Stimulated activated CD8-positive, alpha-beta memory T cell treated with anti-CD3 and anti-CD28 coated beads, Interleukin-7, amount 100 ng/mL, for 1 hour (primary cell): ENCODE measurements at places on chromosomes 7 and 10.

DNA sequence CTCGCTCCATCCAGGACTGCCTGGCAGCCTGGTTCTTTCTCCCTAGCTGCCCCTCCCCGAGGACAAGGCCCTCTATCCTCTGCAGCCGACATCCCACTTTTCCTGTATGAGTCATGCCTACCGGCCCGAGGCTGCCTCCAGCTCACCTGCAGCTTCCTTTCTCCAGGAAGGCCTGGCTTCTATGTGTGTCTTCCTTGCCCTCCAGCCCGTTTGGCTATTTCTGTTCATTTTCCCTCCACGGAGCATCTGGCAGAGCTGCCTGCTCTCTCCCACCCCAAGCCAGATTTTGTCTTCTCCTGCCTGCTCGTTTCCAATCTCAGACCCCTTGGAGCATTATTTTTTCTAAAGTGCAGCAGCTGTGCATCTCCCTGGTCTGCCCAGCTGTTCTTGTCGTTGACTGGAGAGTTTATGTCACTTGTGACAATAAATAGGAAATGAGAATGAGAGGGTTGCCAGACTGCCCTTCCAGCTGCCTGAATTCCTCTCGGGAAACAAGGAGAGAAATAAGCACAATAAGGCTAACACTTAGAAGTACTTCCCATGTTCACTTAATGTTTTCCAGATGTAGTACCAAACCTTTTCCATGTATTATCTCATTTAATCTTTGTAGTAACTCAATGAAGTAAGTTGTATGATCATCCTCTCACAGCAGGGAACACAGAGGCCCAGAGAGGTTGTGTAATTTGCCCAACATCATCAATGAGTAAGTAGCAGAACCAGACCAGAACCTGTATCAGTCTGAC lies 19.7 kb downstream of the UBTD1 start:
- DNase-seq: no peak

DNA sequence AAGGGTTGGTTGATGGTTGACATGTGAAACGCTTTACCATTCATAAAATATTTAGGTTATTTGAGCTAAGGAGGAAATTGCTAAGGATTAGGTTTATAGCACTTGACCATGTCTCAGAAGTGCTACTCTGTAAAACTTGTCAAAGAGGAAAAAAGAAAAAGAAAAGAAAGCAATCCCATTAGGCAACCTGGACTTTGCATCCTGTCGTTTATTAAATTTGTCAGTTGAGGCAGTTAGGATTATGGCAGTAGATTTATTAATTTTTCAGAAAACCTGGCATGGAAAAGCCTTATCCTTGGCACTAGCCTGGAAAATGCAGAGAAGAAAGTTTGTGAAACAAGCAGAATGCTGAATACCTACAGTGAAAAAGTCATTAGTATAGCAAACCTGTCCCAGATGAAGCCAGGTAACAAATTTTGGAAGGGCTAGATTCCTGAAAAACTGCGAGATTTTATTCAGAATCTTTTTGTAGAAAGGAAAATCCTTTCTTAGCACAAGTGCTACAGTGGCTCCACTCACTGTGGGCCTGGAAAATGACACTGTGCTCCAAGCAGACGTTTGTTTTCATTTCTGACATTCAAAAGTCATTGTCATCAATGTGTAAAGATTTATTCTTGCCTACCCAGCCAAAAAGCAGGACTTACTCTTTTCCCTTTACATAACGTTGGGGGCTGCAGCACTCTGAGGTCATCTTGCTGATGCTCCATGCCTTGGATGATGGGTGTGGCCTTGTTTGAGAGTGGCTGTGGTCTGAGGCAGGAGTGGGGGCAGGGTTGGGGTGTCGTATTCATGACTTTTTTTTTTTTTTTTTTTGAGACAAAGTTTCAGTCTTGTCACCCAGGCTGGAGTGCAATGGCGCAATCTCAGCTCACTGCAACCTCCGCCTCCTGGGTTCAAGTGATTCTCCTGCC lies 664.9 kb downstream of the SUGCT start:
- no peak for DNase-seq

- DNase-seq: no peak
These were observed 1.9 kb upstream of the GPER1 start for GRCh38 chr7:1085910-1086421.

DNA sequence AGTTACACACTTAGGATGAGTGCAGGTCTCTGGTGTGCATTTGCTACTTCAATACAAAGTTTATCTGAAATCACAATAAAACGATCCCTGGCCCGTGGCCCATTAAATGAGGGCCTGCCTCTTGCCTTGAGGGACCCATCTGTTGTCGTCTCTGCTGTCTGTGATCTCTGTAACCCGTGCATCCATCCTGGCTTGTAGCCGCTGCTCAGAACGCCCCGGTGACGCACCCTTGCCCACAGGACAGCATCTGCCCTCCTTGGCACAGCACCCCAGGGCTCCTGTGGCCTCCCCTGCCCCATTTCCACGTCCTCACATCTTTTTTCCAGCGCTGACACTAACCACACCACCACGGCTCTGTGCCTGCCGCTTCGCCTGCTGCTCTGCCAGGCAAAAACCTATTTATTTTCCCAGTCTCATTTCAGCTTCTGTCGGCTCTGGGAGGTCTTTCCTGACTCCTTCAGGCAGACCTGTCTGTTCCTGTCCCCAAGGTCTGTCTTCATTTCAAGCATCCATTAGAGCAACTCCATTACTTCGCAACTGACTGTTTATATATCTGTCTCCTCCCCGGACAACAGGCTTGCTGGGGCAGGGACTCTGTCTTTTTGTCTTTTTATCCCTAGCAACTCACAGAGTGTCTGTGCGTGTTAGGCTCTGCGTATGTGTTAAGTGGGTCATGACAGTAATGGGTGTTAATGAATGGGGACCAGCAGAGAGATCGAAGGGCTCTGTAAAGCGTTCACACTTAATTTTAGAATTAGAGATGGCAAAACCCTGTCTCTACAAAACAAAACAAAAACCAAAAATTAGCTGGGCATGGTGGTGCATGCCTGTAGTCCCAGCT lies 16.4 kb downstream of the CARD11 start:
- no peak for DNase-seq

DNA sequence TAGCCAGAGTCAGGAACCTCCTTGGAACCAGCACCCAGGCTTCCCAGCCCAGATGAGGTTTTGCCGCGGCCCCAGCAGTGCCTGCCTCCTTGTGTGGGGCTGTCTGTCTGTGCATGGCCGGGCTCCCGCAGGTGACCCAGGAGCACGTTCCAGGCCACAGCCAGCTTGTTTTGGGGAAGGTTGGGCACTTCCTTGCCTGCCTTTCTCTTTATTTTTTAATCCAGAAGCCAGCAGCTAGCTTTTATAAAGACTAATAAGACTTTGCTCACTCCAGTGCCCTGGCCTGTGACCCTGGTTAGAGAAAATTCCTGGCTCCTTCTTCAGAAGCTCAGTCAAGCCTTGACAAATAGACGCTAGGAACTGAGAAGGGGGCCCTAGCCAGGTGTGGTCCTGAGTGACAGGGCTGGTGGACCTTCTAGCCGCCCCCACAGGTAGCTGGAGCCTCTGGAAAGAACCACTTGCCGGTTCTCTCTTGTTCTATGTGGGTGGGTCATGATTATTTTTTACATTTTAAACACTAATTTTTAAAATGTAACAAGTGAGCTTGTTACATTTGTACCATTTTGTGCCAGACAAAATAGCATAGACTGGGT lies 837 bp downstream of the SLC29A3 start:
- no peak for DNase-seq

- no peak for DNase-seq
These were observed 351 bp downstream of the CAMK1D start for GRCh38 chr10:12349629-12350166.
